ENCODE measurements at places on chromosomes 4 and X.

GRCh38 chr4:184641022-184641421, 8.2 kb downstream of the CASP3 start:
- no peak for DNase-seq

- no peak for DNase-seq
Observed at GRCh38 chrX:40097141-40097503, 636 bp downstream of the BCOR start.

DNA sequence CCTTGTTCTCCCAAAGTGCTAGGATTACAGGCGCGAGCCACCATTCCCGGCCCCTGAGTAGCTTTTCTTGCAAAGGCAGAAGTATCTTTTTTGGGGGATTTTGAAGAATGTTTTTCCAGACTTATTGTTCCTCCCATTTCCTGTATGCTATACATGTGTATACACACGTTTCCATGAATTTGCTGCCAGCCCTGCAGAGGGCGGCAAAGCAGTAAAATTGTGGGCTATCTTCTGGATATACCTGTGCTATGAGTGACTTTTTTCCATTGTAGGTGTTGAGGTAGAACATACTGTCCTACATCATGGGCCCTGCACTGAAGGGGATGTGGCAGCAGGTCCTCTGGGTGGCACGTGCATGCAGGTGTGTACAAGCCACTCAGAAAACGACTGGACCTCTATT, 16.9 kb upstream of the MED28 start:
- DNase-seq = no peak

DNA sequence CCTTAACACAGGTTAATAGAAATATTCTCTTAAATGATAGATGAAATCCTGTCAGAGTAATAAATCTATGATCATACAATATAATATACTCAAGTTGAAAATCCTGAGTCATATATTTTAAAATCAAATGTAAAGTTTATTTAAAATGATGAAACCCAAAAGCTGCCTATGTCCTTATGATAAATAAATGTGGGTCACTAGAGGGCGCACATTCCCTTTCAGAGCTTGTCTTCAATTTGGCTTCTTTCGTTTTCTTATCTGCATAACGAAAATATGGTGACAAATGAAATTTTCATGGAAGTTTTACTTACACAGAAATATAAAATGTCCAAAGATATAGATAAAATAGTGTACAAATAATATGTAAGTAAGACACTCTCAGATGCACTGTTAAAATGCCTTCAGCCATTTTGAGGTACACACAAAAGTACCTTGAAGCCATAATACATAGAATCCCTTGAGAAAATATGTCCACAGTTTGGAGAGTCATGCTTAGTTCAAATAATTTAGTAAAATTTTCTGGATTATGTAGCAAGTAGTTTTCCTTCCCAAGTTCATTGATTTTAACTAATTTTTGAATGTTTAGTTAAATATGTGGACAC, 680.4 kb downstream of the DMD start:
- DNase-seq = no peak

- no peak for DNase-seq
Observed at GRCh38 chrX:69148946-69149345, 16.3 kb downstream of the PJA1 start.

DNA sequence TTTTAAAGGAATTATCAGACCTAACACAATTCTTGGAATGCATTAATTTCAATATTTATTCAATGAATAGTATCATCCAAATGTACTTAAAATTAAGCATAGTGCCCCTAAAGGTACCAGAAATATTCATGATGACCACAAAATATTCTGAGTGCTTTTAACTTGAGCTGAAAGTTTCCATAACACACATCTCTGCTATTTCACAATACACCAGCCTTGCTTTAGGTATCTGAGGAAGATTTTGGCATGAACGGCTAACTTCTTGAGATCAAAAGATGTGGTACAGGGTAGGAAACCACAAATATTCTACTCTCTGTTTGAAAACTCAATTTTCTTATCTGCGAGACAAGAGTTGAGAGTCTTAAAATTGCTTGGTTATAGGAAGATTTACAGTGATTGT, 538.3 kb upstream of the PCDH7 start:
- DNase-seq = no peak

GRCh38 chr4:152015597-152016302, 254.9 kb upstream of the GATB start:
- DNase-seq = no peak

DNA sequence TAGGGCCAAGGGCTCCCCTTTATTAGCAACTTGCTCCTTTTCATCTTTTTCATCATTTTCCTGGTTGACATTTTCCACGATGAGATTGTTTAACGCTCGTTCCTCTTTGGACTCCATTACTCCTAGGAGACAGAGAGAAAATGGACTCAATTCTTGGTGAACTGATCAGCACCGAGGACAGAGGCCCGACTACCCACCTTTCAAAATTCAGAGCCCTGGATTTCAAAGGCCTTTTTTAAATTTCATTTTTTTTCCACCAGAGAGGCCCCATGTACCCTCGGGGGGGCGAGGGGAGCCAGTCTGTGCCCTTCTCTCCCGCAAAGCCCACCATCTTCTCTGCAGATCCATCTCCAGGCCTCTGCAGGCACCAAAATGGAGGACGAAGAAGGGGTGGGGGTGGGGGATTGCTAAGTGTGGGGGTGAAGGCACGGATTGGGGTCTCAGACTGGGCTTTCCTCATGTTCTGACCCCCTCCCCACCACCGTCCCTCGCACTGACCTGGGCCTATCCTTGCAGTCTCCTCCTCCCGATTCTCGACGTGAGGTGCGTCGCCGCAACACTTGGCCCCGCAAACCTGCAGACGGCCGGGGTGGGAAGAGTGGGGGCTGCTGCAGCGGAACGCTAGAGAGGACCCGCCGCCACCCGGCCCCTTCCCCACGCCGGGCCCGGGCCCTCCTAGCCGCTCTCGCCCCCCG, 783 bp downstream of the BEX2 start:
- no peak for DNase-seq

GRCh38 chr4:134201216-134202161, at the start of gene PABPC4L:
PABPC4L (minus strand) TSS chr4:134201789; CDS start chr4:134201019, 770 bp downstream.
- peak; percentile 51 for DNase-seq

DNA sequence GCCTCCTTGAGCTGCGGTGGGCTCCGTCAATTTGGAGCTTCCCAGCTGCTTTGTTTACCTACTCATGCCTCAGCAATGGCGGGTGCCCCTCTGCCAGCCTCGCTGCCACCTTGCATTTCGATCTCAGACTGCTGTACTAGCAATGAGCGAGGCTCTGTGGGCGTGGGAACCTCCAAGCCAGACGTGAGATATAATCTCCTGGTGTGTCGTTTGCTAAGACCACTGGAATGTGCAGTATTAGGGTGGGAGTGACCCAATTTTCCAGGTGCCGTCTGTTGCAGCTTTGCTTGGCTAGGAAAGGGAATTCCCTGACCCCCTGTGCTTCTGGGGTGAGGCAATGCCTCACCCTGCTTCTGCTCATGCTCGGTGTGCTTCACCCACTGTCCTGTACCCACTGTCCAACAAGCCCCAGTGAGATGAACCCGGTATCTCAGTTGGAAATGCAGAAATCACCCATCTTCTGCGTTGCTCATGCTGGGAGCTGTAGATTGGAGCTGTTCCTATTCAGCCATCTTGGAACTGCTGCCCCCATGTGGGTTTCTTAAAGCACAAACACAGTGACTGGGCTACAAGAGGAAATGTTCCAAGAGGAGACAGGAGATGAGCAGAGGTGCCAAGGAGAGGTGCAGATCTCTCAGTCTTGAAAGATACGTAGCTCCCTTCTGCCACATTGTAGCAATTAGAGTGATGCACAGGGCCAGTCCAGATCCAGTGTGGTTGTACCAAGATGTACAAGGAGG, 193.0 kb upstream of the IGFBP7 start:
- no peak for DNase-seq

- DNase-seq = no peak
Observed at GRCh38 chr4:48462363-48462762, 20.8 kb upstream of the SLC10A4 start.

DNA sequence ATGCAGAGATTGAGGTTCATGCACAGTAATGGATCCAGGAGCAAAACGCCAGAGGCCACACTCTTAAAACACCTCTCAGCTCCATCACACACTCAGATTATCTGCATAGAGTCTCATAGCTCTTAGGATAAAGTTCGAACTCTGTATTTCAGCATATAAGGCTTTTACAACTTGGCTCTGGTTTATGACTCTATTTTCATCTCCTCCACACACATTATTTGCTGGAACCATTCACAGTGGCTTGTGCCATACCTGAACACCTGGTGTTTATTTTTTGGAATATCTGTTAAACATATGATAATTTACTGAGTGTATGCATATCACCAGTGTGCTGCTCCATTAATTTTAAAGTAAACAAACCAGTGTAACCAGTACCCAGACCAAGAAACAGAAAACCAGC, 27.2 kb downstream of the RASL11B start:
- no peak for DNase-seq

GRCh38 chrX:97524340-97524739, 640.6 kb downstream of the RPA4 start:
- DNase-seq = no peak

DNA sequence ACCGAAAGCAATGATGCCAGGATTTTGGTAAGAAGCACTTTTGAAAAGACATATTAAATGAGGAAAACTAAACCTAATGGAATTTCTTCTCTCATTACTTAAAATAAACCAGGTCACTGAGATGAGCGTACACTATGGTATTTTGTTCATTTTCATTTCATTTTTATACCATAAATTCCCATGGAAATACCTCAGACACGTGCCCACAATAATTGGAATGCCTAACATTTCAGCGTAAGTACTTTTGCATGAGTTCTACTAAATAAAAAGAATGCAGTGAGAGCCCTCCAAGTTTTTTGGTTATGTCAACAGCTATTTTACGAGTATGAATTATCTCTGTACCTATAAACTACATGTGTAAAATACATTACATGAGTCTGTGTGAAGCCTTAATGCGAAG, 3.2 kb downstream of the CAMK2D start:
- no peak for DNase-seq

- no peak for DNase-seq
Observed at GRCh38 chrX:95071052-95071451, 1397.0 kb downstream of the FAM133A start.

DNA sequence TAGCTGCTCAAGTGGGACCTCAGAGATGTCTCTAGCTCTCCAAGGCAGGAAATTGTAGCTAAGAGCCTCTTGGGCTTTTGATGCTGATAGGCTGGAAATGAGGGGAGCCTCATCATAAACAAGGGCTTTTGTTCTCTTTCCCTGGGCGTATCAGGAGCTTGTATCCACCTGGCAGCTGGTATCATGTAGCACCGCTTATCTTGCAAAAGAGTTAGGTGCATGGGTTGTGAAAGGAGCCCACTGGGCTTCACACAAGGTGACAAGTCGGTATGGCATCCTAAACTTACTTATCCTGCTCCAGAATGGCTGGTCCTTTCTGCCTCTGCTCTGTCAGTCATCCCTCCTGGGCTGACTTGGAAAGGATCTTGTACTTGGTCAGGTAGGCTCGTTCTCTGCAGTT, 565.8 kb downstream of the GRXCR1 start:
- DNase-seq = no peak

GRCh38 chrX:111914398-111915090, 38.6 kb downstream of the TRPC5OS start:
- no peak for DNase-seq

DNA sequence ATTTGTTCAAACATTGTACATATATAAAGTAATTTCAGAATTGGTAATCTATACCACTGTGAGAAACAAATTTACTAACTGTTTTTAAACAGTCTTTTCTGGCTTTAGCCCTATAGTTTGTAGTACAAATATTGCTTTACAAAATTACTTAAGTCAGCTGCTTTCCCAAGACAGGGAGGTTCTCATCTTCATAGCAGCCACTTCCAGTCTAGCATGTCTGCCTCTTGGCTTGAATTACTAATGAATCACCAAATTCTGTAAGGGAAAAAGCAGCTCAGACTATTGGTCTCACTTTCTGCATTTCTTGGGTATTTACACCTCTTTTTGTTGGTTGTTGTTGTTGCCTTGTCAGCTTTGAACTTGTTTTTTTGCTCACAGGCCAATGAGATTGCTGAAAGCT, 187.2 kb downstream of the NPFFR2 start:
- no peak for DNase-seq

DNA sequence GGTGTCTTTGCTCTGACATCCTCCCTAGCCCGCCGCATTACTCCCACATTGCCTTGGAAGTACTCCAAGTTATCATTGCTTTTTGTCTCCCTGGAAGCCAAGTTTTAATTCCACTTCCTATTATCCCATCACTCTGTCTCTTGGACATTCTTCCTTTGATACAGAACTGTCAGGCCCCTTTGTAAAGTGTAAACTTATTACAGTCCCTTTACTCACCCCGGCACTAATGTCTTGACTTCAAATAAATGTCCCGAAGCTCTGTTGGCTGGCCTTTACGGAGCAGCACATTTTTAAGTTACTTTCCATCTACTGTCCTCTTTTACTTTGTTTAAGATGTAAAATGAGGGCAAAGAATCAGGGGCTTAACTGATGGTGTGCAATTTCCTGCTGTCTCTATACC, 223.5 kb upstream of the IGFBP7 start:
- DNase-seq = no peak

- DNase-seq = no peak
Observed at GRCh38 chr4:2303686-2304320, 41.9 kb upstream of the MXD4 start.

- no peak for DNase-seq
Observed at GRCh38 chr4:168118116-168118655, 25.8 kb downstream of the ANXA10 start.

GRCh38 chr4:156672492-156673305, 298.9 kb downstream of the PDGFC start:
- no peak for DNase-seq

DNA sequence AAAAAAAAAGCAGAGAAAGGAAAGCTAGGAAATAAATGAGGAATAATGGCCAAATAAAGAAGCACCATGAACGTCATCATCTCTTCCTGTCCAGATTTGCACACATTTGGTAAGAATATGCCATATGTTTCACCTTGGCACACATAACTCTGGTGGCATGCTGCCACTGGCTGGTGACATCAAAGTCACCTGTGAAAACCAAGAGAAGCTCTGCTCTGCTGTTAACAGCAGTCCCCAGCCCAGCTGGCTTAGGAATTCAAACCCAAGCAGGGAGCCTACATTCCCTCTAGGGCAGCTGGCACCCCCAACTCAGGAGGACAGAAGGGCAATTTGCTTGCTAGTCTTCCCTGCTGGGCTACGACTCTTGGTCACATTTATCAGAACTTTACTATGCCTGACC, 77.6 kb downstream of the RASL11B start:
- DNase-seq = no peak

DNA sequence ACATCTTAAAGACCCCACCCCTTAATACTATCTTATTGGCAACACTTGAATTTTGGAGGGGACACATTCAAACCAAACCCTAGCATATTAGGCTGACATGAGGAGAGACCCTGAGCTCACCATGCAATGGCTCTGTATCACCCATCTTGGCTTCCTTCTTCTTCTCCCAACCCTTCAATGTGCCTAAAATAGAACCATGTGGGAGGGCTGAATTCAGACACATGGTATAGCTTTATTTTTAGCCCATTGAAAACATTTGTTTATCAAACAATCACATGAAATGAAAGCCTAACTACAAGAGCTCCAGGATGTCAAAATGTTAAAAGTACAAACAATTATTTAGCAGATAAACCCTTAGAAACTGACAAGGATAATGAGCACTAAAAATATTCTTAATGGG, 81.6 kb downstream of the RASL11B start:
- no peak for DNase-seq

- no peak for DNase-seq
Observed at GRCh38 chr4:125735102-125735501, 420.3 kb downstream of the FAT4 start.

- DNase-seq = no peak
Observed at GRCh38 chr4:48138936-48139335, 4.9 kb upstream of the TXK start.

GRCh38 chr4:86441175-86441936, 81.5 kb upstream of the MAPK10 start:
- DNase-seq = no peak
